ENCODE measurements at places on chromosomes 2 and 18.
A peak's percentile ranks its signal among the peaks of the same experiment; 100 is the strongest.

DNA sequence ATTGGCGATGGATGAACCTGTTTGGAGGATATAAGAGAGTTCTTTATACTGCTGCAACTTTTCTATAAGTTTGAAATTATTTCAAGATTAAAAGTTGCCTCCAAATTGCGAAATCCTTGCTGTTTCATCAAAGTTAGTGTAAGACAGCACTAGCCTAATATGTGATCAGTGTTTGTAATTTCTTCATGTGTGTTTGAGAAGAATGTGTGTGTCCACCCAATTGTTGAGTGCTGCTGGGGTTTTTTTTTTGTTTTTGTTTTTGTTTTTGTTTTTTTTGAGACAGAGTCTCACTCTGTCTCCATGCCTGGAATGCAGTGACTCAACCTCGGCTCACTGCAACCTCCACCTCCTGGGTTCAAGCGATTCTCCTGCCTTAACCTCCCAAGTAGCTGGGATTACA, 33.4 kb downstream of the CDK15 start:
- no peak for DNase-seq

GRCh38 chr18:27136208-27136535, 48.9 kb downstream of the CHST9 start:
- no peak for DNase-seq

- no peak for DNase-seq
Observed at GRCh38 chr2:28544405-28544921, 48.6 kb downstream of the PLB1 start.

DNA sequence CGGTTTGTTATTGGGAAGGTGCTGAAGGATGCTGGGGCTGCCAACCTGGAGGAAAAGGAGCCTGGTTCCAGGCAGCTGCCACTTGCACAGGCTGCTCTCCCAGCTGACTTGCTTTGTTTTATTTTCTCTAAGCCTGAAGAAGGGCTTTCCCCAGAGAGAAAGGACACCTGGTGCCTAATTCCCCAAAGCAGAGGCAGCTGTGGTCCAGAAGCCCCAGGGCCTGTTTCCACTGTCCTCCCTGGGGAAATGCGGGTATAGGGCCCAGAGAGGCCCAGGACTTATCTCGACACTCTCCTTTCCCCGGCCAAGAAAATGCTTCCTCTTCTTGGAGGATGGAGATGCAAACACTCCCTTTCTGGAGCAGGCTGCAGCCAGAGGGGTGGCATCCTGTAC, 30.1 kb downstream of the INO80C start:
- DNase-seq: no peak

GRCh38 chr2:19786408-19787058, 115.2 kb downstream of the TTC32 start:
- DNase-seq: no peak

GRCh38 chr2:148096012-148096411, 75.1 kb downstream of the MBD5 start:
- no peak for DNase-seq

GRCh38 chr18:44579745-44580144, 100.9 kb upstream of the SETBP1 start:
- no peak for DNase-seq

GRCh38 chr2:68272246-68272994, 20.1 kb upstream of the PPP3R1 start:
- DNase-seq: no peak

GRCh38 chr2:23620841-23621341, 235.9 kb downstream of the KLHL29 start:
- no peak for DNase-seq

- no peak for DNase-seq
Observed at GRCh38 chr2:218093879-218094278, 24.8 kb downstream of the RUFY4 start.

DNA sequence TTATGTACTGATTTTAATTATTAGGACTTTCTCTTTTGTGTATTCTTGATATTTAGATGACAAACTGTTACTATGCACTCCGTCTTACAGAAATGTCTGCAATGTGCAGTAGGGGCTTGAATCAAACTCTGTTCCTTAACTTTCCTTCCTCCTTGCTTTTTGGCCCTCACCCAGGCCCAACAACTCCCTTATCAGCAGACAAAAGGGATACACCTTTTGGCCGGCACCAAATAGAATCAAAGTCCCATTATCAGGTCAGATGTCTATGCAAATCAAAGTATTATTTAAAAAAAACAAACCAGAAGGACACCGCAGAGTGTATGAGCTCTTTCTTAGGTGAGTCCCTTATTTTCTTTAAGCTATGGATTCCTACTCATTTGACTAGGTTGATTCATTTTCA, 116.3 kb upstream of the SERPINE2 start:
- no peak for DNase-seq

DNA sequence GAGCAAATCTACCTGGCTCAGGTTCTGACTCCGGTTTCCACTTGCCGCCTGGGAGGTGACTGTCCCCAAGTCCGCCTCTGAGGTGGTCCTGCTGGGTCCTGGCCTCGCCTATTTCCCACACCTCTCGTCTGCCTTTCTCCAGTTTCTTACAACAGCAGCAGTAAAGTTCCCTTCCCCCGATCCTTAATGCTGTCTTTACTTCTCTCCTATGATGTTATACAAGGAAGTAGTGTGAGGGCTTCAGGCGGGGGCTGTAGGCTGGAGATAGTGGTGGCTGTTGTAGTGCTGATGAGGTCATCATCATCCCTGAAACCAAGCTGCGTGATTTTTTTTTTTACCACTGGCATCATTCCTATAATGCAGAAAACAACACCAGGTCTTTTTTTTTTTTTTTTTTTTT, 18.9 kb downstream of the TGIF1 start:
- no peak for DNase-seq

DNA sequence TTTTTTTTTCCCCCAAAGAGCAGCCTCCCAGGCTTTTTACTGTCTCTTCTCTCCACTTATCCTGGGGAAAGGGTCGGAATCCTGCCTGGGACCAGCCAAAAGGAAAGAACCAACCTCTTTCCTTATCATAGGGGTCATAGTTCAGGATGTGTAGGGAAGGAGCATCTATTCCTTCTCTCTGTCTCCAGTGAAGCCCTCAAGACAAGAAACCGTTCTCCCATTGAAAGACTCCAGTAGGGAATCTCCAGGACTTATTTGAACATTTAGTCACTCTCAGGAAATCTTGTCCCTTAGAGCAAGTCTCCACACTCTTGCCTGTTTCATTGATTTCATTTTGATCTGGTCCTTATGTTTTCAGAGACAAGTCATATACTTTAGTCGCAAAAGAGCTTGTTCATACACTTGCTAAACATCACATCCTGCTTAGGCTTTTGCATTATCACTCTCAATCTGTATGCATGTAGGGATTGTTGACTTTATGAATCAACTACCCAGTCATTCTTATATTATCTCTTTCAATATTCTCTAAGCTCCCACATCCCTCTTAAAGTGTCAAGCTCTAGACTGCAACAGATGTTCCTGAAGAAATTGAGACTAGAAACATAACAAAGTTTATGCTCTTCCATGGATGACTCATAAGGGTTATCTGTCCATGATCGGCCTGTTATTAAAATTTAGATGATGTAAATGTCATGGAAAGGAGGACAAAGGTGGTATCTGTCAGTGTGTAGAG, 116.2 kb upstream of the ST6GAL2 start:
- DNase-seq: peak; percentile 32

- DNase-seq: no peak
Observed at GRCh38 chr18:48815581-48816324, 135.0 kb downstream of the SMAD7 start.

- no peak for DNase-seq
Observed at GRCh38 chr2:85584857-85585780, 888 bp downstream of the VAMP5 start.

- no peak for DNase-seq
Observed at GRCh38 chr2:190511104-190511503, 23.4 kb downstream of the NEMP2 start.

DNA sequence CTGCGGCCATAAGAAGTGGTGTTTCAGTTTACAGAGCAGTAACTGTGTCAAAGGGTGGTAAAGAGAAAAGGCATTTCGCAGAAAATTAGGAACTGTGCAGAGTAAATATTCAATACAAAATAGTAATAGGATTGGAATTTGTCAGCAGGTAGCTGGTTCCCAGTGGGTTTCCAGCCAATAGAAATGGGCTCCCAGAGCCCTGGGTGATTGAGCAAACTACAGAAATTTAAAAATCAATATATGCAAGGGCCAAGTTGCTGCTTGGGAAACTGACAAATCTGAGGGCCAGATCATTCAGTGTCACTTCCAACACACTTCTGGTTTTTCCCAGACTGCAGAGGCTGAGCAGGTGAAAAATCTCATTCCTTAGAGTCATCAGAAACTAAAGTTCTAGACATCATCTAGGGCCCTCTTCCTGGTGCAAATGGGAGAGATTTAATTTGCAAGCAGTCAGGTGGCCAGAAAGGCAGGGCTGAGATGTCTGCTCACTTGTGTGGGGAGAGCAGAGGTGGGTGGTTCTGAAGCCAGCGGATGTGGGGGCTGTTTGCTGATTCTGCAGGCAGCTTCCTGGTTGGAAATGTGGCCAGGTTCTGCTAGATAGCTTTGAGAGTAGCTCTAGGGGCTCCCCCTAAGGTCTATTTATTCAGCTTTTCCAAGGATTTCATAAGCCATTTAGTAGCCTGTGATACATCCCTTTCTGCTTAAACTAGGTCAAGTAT, 182.4 kb downstream of the NCK2 start:
- no peak for DNase-seq

DNA sequence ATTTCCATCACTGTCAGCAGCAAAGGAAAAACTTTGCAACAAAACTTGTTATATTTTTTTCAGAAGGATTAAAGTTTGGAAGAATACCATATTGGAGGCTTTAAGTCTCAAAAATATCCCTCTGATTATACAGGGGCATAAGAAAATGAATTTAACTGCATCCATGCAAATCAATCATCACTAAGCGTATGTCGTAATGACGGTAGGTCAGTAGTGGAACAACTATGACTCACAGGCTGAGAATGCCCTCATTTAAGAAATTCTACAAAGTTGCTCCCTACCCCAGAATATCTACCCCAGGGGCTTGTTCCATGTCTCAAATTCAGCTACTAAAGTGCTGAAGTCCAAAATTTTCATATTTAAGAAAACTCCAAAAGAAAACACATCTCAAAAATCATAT, 12.5 kb upstream of the NAB1 start:
- DNase-seq: no peak

- no peak for DNase-seq
Observed at GRCh38 chr2:204110338-204110741, 173.8 kb downstream of the ICOS start.

- DNase-seq: no peak
Observed at GRCh38 chr2:122003196-122003940, 247.9 kb downstream of the TSN start.

- DNase-seq: no peak
Observed at GRCh38 chr2:16666449-16666801, 791 bp upstream of the CYRIA start.

GRCh38 chr2:10239561-10239967, 63.1 kb upstream of the HPCAL1 start:
- DNase-seq: no peak

DNA sequence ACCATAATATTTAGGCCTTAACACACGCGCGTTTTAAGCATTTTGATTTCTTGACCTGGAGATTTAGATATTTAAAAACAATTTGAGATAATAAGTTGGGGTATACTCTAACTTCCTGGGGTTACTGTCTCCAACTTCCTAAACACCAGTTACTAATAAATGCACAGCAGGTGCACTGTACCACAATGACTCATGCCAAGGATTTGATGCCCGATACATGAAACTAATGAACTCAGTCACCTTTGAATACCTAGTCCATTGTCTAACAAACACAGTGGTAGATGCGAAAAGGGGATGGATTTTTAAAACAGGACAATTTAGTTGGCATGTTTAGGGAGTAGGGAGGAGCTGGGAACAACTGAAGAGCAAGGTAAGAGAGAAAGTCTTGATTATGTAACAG, 21.2 kb downstream of the CABYR start:
- no peak for DNase-seq

- DNase-seq: no peak
Observed at GRCh38 chr2:734496-734895, 57.3 kb upstream of the TMEM18 start.

DNA sequence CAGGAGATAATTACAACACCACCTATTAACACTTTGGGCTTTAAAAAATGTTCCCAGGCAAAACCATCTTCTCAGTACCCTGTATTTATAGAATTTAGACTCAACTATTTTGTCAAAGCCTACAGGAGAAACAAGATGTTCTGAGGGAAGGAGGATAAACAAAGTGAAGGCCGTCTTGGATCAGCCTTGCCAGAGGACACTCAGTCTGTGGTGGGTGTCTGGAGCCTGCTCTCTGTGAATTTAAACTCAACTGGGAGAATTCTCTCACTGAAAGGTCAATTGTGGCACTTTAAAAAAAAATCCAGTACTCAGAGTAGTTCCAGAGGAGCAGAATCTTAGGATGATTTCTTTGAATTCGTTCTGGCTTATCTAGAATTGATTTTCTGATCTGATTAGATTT, 28.4 kb upstream of the SLC1A4 start:
- DNase-seq: no peak

DNA sequence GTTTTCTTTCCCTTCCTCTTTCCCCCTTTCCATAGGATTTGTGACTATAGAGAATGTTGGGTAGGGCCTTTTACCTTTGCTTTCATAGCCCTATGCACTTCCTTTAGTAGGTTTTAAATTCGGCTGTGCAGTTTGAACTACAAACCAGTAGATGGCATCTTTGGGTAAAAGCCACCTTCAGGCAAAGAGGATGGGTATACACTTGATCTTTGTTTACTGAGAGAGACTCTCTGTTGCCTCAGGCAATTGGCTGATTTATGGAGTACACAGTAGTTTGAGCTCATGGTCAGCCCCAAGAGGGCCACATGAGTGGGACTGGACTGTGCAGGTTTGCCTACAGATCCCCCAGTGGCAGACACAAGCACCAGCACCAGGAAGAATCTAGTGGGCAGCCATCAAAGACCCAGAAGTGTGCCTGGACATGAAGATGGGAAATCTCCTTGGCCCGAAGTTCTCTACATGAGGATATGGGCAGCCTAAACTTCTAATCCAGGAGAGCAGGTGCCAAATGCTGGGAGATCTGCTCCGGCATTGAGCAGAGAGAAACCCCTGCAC, 1304.3 kb upstream of the DDX18 start:
- no peak for DNase-seq

DNA sequence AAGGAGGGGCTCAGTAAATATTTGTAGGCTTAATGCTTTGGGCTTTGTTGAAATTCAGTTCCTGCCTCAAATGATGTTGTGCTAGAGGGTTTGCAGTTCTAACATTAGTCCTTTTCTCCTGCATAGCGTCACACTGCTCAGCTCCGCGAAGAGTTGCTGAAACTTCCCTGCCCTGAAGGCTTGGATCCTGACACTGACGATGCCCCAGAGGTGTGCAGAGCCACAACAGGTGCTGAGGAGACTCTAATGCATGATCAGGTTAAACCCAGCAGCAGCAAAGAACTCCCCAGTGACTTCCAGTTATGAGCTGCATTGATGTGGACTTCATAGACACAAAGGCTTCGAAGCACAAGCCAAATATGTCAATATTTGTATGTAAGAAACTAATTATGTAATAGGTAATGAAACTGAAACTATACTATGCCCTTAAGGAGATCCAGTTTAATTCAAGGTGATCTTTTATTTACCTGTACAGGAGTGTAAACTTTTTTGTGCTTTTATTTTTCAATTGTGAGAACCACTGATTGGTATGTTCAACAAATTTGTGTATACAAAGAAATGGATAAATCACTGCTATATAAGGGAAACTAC, 10.2 kb upstream of the TTC27 start:
- no peak for DNase-seq

GRCh38 chr2:237143676-237144440, 58.2 kb downstream of the COPS8 start:
- no peak for DNase-seq

Data from amniotic stem cell (primary cell).